Stimulated activated CD4-positive, alpha-beta T cell treated with anti-CD3 and anti-CD28 coated beads, Interleukin-1b, Interleukin-23, amount 100 ng/mL, for 1 hour (primary cell): ENCODE measurements at places on chromosomes 5 and 9.

DNA sequence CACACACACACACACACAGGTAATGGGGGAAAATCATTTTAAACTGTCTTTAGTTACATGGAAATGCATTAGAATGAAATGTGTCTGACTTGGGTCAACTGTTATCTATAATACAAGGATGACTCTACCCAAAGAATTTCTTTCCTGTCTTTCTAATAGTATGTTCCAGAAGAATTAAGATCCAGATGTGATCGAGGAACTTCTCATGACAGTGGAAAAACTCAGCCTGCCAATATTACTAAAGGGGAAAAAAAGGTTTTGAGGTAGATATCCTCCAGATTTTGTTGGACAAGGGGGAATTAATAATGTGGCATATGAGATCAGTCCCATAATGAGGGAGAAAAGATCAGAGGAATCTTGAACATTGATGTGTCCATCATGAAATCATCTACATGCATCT lies 190.6 kb upstream of the MAP3K1 start:
- DNase-seq = no peak

- DNase-seq = no peak
Measured at GRCh38 chr5:14148483-14148882, 5.3 kb downstream of the TRIO start.

DNA sequence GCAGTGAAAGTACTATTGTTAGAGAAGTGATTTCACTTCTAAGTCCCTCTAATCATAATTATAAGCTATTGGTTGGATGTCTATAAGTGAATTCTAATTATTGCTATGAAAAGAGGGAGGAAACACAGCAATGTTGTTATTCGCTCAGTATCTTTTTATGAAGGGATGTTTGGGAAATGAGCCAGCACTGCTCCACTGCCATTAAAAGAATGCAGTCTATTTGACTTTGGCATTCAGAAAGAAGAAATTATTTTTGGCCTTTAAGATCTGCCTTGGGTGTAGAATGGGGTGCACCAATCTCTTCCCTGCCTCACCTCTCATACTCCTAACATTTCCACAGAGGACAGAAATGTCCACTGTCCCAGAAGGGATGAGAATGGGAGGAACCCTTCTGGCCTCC lies 332.0 kb downstream of the SPATA31D1 start:
- no peak for DNase-seq

DNA sequence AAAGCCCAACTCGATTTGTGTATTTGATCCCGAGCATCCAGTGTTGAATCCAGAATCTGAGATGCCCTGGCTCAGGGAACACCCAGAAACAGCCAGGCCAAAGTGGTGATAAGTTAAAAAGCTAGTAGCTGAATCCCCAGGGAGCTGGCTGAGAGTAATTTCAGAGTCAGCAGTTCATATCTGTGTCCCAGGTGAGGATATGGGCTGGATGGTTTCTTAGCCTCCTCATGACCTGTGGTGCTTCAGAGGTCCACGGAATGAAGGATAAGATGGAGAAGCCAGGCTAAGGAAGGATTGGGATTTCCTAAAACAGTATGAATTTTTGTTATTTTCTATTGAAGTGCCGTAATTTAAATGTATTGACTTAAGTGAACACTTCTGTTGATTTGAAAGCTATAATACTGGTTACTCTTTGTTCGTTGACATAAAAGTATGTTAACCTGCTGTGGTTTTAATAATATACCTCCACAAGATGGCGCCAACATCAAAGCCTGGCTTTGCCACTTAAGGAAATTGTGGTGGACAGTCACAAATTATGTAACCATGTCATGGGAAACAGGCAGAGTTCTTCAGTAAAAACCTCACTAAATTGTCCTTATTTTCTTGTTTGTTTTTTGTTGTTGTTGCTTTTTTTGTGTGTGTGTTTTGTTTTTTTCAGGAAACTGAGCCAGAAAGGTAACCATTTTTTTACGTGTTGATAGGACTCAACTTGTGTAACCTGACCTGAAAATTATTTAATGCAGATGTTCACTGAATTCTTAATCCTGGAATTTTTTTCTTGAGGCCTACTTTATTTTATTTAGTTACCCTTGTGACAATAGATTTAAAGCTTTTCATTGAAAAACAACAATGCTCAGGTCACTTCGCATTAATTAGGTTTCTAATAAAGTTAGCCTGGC lies 11.4 kb downstream of the MTAP start:
- DNase-seq = peak; percentile 20
